ENCODE measurements at places on chromosomes 2 and 18.

DNA sequence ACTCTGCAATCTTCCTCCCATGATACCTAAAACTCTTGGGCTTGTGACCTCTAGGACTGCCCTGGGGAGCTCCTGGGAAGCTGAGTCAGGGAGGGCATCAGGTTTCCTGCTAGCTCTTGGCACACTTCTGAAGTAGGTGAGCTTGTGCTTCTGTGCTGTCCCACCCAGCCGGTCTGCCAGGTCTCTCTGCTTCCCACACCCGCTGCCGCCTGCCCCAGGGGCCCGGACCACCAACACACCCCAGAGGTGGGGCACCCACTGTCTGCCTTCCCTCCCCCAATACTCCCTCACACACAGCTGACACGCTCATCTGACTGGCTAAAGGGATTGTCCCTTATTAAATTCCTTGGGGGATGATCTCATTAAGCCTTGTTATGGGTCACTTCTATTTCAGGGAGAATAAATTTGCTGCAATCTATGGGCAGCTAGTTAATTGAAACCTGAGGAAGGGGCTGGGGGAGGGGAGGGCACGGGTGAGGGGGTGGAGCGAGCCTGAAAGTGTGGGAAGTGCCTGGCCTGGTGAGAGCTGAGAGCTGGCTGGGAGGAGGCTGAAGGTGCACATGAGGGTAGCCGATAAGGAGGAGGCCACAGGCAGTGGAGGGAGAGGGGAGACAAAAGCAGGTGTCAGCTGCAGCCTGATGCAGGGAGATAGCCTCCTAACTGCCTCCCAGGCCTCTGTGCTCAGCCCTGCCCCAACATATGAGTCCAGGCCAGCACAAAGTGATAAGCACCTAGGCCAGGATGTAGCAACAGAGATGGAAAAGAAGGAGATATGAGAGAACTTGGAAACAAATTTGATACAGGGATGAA, 48.8 kb downstream of the HAUS1 start:
- DNase-seq: peak; percentile 59

GRCh38 chr18:64444819-64445218, 295.9 kb upstream of the LINC00305 start:
- no peak for DNase-seq

- no peak for DNase-seq
These were observed 10.4 kb downstream of the TXNL1 start for GRCh38 chr18:56627991-56628390.

GRCh38 chr18:26621161-26622026, 73.0 kb upstream of the KCTD1 start:
- no peak for DNase-seq

GRCh38 chr2:68853915-68854314, 17.3 kb downstream of the BMP10 start:
- DNase-seq: no peak

DNA sequence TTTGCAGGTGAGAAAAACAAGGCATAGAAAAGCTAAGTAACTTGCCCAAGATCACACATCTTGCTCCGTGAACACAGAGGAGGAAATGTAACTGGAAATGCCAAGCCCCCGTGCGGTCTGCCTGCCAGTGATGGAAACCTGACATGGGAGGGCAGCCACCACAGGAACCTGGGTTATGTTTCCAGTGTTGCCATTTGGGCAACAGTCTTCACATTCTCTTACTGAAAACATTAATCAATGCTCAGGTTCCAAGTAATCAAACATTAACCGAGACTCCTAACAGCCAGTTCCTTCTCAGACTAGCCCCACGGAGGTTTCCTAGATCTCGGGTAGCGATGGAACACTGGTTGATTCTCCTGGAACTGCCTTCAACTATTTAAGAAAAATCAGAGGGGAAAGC, 2.5 kb downstream of the TGFA start:
- DNase-seq: no peak

DNA sequence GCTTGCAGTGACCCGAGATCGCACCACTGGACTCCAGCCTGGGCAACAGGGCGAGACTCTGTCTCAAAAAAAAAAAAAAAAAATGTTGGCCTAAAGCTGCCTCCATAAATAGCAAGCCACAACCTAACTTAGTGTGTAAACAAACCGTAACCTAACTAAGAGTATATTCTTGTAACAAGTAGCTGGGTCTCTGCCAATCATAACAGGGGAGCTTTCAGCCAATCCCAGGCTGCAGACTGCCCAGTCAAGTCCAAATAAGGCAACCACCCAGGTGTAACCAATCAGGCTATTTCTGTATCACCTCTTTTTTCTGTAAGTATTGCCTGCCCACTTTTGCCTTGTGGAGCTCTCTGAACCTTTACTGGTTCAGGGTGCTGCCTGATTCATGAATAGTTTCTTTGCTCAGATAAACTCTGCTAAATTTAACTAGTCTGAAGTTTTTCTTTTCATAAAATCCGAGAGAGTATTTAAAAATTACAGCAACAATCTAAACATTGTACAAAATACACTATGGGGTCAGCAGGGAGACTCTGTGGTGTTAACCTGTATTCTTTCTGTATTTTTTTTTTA, 4.5 kb downstream of the PSTPIP2 start:
- DNase-seq: peak; percentile 36

GRCh38 chr2:237558961-237559641, 7.3 kb upstream of the PRLH start:
- DNase-seq: no peak

- no peak for DNase-seq
These were observed 56.2 kb upstream of the CCDC85A start for GRCh38 chr2:56127463-56128152.

GRCh38 chr2:88210132-88211002, 40.2 kb downstream of the THNSL2 start:
- DNase-seq: no peak

- DNase-seq: peak; percentile 100
These were observed 94.2 kb upstream of the DLX2 start for GRCh38 chr2:172196768-172197431.

DNA sequence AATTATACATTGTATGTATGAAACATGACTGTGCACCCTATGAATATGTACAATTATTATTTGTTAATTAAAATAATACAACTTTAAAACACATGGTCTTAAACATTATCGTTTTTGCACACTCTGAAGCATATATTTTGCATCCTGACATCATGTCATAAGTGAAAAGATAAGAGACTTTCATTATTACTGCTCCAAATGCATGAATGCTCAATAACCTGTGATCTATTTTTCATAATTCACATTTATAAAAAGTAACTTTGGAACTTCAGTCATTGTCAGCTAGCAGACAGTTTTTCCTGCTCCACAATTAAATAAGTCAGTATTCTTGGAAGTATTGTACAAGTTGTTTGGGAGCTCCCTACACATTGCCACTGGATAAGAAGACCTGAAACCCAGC, 1.3 kb upstream of the ITPRIPL1 start:
- no peak for DNase-seq

GRCh38 chr2:178761759-178762371, 45.4 kb downstream of the TTN start:
- DNase-seq: no peak

- DNase-seq: no peak
These were observed 19.8 kb downstream of the ARL5A start for GRCh38 chr2:151808258-151809072.

DNA sequence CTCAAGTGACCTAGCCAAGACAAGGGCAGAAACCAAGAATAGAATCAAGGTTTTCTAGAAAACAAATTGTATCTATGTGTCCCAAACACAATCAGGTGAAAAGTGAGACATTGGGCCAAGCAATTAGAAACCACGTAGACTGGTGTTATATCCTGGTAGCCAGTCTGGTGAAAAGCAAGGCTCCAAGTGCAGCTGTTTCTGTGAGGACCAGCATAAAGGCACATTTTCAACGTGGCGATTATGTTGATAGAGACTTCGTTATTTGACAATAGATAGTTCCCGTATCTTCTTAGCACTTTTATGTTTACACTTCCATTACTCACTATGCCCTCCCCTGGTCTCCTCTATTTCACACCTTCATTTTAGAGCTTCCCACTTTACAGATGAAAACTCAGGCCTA, 103.2 kb upstream of the ZFP36L2 start:
- no peak for DNase-seq

DNA sequence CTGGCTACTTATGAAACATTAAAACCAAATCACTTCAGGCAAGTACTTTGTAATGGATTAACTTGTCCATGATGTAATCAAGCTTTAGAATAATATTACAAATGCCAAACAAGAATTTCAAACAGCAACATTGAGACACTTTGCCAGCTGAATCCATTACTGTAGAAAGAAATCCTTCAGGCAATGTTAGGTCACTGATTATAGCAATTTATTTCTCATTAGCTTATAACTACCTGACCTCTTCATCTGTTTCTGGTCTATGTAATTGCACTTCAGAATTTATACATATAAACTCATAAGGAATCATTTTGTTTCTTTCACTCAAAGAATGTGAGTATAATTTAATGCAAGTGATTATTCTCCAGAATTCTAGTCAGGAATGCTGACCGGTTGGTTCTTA, 692.6 kb upstream of the TMEFF2 start:
- DNase-seq: no peak

- DNase-seq: no peak
These were observed 56.6 kb upstream of the MAP2 start for GRCh38 chr2:209367075-209367747.

- DNase-seq: no peak
These were observed 175.4 kb downstream of the HDAC4 start for GRCh38 chr2:239225371-239225851.

- peak; percentile 98 for DNase-seq
These were observed 19.4 kb downstream of the CENPA start for GRCh38 chr2:26805241-26805676.

GRCh38 chr2:130849896-130850787, 13.4 kb downstream of the ARHGEF4 start:
- DNase-seq: no peak

- no peak for DNase-seq
These were observed 4.9 kb downstream of the QPCT start for GRCh38 chr2:37349231-37349860.

DNA sequence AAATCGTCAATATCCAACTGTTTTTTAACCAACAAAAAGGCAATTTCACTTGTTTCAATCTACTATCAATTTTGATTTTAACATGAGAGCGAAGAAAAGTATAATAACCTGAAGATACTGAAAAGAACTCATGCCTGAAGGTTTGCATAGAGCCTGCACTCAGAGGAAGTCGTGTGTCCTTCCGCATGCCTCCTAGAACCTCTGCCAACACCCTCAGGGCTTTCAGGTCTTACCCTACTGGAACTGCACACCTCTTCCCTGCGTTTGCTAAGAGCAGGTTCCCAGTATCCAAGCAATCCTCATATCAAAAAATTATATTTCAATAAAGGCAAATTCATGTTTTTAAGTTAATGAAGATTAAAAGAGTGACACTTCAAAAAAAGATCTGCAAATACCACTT, 74.7 kb downstream of the PIAS2 start:
- peak; percentile 6 for DNase-seq

DNA sequence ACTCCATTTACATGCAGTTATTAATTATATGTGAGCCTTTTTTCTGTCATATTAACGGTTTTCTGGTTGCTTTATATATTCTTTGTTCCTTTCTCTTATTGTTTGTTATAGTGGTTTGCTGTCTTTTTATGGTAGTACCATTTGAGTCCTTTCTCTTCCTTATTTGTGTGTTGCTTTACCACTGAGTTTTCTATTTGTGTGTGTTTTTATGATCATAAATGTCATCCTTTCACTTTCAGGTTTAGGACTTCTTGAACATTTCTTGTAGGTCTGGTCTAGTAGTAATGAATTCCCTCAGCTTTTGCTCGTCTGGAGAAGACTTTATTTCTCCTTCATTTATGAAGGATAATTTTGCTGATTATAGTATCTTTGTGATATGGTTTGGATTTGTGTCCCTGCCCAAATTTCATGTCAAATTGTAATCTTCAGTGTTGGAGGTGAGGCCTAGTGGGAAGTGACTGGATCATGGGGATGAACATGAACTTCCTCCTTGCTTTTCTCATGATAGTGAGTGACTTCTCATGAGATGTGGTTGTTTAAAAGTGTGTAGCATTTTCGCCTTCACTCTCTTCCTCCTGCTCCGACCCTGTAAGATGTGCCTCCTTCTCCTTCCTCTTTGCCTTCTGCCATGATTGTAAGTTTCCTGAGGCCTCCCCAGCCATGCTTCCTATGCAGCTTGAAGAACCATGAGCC, 11.5 kb downstream of the GCC2 start:
- no peak for DNase-seq

GRCh38 chr18:51070545-51070944, 40.5 kb downstream of the SMAD4 start:
- no peak for DNase-seq

DNA sequence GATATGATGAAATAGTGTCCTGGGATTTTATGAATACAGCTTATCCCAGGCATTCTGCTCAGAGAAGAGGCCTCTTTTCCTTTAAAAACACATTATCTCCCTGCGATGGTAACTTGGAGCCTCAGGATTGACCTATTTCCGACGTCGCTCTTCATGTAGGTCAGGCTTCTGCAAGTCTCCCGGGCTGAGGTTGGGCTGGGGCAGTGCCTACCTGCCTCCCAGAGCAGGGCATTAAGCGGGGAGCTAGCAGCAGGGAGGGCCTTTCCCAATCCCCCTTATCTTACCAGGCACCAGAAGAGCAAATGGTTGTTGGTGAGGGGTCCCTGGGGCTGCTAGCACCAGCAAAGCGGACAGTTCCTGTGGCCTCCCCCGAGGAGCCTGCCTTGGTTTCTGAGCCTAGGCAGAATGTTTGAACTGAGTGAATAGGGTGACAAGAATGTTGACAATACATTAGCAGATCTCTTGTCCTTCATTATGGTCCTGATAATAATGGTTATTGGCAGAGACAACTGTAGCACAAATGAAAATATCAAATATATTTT, 60.2 kb downstream of the TRPM8 start:
- DNase-seq: no peak

GRCh38 chr2:39875182-39875913, 96.3 kb upstream of the THUMPD2 start:
- DNase-seq: no peak

GRCh38 chr18:72762515-72763122, 105.2 kb downstream of the NETO1 start:
- peak; percentile 1 for DNase-seq

DNA sequence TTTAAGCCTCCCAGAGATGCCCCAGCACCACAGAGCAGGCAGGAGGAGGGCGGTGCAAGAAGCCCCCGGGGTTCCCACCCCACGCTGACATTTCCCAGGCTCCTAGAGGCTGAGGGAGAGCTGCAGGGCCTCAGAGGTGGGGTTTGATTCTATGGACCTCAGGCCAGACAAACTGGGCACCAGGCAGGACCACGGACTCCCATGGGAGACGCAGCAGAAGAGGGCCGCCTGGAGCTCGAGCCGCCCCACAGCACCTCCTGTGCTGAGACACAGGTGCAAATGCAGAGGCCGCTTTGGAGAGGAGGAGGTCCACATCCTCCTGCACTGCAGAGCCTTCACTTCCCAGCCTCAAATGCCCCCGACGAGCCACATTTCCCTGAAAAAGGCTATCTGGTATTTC, 62.7 kb downstream of the PSMG2 start:
- no peak for DNase-seq
